ENCODE measurements at places on chromosomes 4 and X.

- no peak for DNase-seq
Observed at GRCh38 chrX:119549327-119550016, 15.7 kb downstream of the STEEP1 start.

DNA sequence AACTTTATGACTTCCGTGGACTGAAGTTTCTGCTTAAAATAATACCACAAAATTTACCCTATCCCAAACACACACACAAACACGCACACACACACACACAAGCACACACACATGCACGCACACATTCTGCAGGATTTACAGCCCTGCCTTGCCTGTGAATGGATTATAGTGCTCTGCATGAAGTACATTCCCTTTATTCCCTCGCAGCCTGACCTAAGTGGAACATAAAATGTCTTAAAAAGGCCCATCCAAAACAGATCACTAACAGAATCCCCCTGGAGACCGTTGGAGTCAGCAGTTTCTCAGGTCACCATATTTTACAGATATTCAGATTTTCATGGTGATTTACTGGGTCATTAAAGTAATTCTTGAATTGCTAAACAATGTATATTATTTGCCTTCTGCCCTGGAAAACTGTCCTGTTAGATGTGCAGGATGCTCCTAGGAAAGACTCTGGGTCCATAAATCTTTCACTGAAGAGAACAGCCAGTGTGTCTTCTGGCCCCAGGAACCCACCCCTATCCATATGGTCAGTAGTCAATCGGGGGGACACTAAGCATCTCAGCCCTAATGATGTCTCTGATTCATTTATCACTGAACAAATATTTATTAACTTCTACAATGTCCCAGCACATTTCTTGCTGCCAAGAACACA lies 587.7 kb upstream of the BOD1L1 start:
- no peak for DNase-seq

DNA sequence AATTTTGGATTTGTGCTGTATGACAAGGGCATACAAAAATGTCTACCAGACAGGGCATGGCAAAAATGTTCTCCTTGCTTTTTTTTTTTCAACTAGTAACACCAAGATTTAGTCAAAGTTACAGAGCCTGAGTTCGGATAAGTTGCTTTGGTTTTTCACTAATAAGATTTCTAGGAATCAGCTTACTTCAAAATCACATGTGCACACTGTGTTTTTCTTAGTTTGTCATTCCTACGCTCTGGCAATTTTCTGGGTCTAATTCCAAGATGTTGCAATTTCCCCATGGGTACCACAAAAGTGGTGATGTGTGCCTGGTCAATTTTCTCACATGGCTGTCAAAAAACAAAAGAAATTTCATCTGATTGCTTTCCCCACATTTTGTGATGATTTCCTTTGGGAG lies 6.3 kb downstream of the C1QTNF7 start:
- DNase-seq: no peak

GRCh38 chr4:139969635-139970266 lies 184.2 kb downstream of the MAML3 start:
- DNase-seq: no peak

- DNase-seq: no peak
Observed at GRCh38 chr4:131430302-131430701, 1718.8 kb upstream of the PCDH10 start.

- DNase-seq: no peak
Observed at GRCh38 chrX:107686792-107687191, 58.5 kb downstream of the PRPS1 start.

GRCh38 chr4:10118048-10119004 lies 1.7 kb upstream of the WDR1 start:
- no peak for DNase-seq
